Islet precursor cell (in vitro differentiated cells): ENCODE measurements at places on chromosomes 4 and X.

- no peak for DNase-seq
Observed at GRCh38 chr4:61505773-61506685, 305.9 kb downstream of the ADGRL3 start.

- peak; percentile 67 for DNase-seq
Observed at GRCh38 chrX:6225911-6226595, 2.6 kb downstream of the NLGN4X start.

DNA sequence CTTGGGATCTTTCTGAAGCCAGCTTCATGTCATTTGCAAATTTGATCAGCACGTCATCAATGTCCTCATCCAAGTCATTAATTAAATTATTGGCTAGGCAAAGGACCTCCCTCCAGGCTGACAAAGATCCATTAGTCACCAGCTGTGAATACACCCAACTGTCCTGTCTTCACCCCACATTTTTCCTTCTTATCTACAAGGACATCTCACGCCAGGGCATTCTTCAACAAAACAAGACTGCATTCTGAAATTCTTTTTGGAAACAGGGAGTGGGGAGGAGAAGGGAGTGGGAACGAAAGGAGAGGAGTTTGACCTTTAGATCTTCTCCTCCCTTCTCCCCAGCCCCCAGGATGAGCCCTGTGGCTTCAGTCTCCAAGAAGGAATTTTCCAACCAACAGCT, 32.7 kb downstream of the NLGN3 start:
- no peak for DNase-seq

DNA sequence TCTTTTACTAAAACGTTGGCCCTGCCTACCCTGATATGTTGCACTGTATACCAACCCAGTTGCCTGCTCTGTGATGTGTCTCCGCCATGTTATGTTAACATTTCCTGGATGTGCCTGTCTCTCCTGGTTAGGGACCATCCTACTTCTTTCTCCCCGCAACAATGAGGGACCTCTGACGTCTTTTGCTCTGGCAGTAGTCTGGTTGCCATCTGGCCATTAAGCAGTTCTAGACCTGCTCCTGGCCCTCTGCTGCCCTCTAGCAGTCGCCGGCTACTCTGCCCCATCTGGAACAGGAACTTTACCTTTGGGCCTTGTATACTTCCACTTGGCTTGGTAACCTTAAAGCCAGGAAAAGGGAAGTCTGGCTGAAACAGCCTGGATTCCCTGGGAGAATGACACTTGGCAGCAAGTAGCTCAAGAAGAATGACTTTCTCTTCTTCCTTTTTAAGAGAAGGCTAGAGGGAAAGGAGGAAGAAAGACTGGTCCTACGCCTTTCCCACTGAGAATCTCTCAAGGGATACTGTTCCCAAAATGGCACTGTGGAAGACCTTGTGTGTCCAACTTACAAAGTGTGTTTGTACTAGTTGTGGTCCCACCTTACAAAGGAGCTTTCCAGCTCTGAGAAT, 63.5 kb downstream of the GPC3 start:
- peak; percentile 78 for DNase-seq

GRCh38 chr4:149136951-149137620, 678.6 kb downstream of the IQCM start:
- no peak for DNase-seq

DNA sequence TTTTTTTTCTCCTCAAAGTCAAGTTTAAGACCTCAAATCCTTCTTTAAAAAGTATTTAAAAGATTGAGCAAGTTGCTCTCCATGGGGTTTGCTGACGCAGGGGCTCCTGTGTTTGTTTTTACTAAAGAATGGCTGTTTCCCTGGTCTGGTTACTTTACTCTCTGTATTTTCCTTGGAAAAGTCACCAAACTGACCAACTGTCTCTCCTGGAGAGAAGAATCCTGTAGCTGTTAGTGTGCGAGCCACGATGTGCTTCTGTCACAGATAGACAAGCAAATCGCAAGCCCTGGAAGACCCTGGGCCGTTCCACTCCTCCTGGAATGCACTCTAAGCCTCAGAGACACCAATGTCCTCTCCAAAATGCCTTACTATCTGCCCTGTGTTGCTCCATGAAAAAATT, 212.1 kb downstream of the CHIC2 start:
- no peak for DNase-seq

- no peak for DNase-seq
Observed at GRCh38 chrX:132673331-132673730, 184.5 kb upstream of the MBNL3 start.

GRCh38 chr4:3041192-3042142, 32.9 kb downstream of the HTT-AS start:
- peak; percentile 79 for DNase-seq
